ENCODE measurements at places on chromosomes 4 and X.

- DNase-seq = no peak
Measured at GRCh38 chr4:73272816-73273215, 14.2 kb upstream of the ANKRD17 start.

- no peak for DNase-seq
Measured at GRCh38 chrX:109270580-109271484, 211.1 kb downstream of the GUCY2F start.

DNA sequence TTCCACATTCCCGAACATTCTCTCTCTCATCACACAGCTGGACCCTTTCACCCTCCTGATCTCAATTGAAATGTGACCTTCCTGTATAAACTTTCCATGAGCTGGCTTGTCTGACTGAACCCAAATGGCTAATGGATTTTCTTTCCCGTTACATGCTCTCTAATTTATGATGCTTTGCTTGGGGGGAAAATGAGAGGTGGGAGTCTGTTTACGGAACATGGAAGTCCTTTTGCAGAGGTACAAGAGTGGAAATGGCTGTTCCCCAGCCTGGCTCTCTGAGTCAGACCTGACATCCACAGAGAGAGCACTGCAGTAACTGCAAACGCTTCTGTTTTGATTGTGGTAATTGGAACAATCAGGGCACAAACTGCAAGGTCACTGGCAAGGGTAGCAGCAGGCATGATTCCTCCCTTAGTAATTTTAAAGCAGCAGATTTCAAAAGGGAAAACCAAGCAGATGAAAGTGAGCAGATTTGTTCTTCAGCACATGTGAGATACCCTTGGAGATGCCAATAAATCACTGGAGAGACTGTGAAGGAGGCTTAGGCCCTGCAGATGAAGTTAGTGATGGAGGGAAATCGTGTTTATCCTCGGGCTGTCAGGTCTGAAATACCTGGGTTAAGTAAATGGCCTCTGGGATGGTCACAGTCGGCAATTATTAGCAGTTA lies 83.9 kb downstream of the SNCA start:
- DNase-seq = no peak

GRCh38 chr4:15110120-15110571 lies 107.9 kb downstream of the CPEB2 start:
- no peak for DNase-seq

DNA sequence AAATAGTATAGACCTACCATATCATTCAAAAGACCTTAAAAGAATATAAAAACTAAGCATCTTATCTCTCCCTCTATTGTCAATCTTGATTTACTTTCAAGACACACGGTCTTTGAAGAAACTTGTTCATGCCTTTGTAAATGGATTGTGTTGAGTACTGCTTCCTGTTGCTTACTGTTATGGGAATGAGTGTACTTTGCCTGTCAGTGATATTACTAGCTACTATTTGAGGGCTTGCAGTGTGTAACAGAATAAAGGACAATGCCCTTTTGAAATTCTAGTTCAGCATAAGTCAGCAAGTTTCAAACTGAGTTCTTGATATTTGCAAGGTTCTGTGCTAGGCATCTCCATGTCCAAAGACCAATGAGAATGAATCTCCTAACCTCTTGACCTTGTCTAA lies 36.0 kb downstream of the CDKL5 start:
- no peak for DNase-seq

GRCh38 chrX:120672841-120673530 lies 43.1 kb upstream of the C1GALT1C1 start:
- no peak for DNase-seq

GRCh38 chr4:54493862-54494261 lies 163.9 kb upstream of the KIT start:
- DNase-seq = no peak

DNA sequence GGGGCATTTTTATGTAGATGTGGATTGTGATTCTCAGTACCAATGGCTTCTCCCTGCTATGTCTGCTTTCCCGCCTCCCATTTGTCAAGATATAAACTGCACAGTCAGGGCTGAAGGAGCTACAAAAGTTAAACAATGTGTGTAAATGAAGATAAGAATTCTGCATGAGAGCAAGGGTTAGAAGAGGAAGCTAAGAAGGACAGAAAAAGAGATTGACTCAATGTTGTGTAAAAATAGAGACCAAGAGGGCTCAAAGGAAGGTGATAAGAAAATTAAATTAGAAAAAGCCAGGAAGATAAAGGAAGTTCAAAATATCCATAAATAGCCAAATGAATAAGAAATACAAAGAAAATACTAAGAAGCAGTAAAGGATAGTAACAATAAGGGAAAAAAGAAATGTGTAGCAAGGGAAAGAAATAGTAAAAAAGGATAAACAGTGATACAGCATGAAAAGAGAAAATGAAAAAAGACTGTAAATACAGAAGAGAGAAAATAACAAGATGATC lies 82.5 kb downstream of the AMELX start:
- no peak for DNase-seq

GRCh38 chr4:158810487-158811215 lies 41.8 kb downstream of the FNIP2 start:
- DNase-seq = no peak

DNA sequence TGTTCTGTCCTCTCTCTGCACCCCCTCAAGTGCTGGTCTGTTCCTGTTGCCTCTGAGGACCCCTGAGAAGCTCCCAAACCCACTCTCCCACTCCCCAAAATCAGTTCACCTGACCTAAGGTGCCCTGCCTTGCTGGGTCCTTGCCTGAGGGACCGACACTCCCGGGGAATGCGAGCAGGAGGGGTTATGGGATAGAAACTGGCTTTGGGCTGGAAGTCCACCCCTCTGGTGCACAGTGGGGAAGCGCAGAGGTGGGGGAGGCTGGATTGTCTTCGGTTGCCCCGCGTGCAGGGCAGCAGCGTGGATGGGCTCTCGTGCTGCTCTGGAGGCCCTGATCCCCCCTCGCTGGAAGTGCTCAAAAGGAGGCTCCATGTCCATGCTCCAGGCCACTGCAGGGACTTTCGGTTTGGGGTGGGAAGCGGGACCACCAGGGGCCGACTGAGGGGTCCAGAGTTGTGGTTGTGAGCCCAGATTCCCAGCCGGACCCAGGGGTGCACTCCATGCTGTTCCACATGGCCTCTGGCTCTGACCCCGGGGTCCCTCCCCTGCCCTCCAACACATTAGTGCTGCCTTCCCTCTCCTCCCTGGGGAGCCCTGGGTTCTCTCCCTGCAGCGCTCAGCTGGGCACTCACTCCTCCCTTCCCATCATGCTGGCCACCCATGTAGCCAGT lies 7.6 kb downstream of the SORCS2 start:
- no peak for DNase-seq

GRCh38 chr4:98474408-98474844 lies 184.0 kb downstream of the TSPAN5 start:
- DNase-seq = no peak

GRCh38 chr4:176342384-176342783 lies 22.6 kb downstream of the SPCS3 start:
- no peak for DNase-seq

DNA sequence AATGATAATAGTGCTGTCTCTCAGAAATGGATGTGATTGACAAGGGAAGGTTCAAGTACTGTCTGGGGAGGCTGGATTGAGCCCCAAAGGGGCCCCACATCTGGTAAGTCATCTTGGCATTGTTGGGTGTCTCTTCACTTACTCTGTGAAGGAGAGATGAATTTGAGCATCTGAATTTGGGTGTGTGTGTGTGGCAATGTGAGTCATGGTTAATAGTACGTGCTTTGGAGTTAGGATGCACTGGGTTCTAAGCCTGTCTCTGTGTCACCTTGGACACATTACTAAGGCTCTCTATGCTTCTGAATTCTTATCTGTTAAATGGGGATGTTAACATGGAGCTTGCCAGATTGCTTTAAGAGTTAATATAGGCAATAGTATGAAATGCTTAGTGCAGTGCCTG lies 80.4 kb downstream of the FRAS1 start:
- DNase-seq = no peak

GRCh38 chr4:67879486-67879885 lies 4.3 kb downstream of the TMPRSS11D start:
- DNase-seq = no peak

DNA sequence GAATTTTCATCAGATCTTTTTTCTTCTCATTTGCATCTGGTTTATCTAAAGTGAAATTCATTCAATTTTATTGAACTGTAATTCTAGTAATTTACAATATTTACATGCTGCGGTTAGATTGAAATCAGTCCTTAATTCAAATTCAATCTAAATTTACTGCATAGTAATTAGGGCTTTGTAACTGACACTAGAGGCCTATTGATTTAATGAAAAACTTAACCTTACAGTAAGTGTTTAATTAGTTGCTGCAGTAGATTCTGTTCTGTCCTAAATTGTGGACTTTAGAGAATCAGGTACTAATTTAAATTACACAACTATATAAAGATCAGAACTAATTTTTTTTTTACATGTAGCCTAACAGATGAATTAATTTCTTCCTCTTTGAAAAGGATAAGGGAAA lies 758.8 kb upstream of the TENM3 start:
- DNase-seq = no peak

DNA sequence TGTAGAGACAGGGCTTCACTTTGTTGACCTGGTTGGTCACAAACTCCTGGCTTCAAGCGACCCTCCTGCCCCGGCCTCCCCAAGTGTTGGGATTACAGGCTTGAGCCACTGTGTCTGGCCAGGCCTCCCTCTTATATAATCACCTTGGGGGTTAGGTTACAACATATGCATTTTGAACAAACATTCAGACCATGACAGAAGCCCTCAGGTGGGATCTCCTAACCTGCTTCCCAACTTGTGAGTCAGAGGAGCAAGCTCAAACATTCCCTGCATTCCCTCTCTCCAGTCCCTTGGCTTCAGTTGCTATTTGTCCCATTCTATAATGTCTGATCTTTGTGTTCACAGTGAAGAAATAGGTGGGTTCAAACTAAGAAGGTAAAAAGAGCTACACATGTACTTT lies 76.5 kb upstream of the NRK start:
- DNase-seq = no peak

- no peak for DNase-seq
Measured at GRCh38 chr4:127609484-127609883, 23.3 kb upstream of the INTU start.

DNA sequence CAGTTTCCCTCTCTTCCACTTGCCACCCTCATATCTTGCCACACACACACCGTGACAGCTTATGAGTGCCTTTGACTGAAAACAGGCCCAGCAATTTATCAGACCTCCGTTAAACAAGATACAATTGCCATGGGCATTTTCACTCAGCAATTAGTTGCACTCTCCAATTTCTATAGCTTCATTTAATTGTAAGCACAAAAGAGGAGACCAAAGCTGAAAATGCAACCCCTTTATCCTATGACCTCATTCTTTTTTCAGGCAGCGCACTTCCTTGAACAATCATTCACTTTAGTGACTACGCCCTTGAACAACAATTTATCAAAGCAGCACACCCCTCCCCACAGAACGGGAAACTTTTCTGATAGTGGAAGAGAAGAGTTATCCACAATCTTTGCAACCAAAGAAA lies 4.1 kb downstream of the POF1B start:
- DNase-seq = no peak

- DNase-seq = no peak
Measured at GRCh38 chrX:13103188-13103913, 58.9 kb upstream of the FAM9C start.

DNA sequence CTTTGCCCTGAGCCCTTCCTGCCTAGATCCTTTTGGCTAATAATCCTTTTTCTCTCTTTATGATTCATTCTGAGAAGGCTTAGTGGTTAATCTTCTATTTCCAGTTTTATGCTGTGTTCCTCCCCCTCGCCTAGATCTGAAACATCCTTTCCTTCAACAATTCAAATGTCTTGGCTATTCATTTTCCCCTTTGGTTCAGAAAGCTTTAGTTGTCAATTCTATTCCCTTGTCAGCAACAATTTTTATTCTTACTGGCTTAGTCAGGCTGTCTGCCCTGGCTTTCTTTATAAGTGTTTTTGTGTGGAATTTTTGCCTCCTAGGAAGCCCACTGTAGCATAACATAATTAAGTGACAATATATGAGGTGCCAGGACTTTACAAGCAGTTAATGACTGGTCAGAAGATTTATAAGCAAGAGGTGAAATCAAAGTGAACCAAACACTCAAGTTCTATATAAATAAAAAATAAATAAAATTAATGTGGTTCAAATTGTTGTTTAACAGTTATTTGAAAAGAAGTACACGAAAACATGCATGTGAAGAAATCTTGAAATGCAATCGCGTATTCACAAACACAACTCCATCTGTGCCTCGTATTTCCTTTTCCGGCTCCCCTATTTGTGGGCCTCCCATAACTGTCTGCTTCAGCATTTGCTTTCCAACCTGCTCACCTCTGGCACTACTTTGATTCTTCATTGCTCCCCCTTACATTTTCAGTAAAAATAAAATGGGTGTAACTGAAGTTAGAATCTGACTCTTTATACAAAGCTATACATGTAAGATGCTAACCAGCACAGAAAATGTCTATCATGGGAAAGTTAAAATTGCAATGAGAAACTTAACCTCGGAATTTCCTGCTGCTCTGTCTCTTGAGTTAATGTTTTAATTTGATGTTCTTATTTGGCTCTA lies 235.4 kb downstream of the SPRY1 start:
- DNase-seq = no peak

DNA sequence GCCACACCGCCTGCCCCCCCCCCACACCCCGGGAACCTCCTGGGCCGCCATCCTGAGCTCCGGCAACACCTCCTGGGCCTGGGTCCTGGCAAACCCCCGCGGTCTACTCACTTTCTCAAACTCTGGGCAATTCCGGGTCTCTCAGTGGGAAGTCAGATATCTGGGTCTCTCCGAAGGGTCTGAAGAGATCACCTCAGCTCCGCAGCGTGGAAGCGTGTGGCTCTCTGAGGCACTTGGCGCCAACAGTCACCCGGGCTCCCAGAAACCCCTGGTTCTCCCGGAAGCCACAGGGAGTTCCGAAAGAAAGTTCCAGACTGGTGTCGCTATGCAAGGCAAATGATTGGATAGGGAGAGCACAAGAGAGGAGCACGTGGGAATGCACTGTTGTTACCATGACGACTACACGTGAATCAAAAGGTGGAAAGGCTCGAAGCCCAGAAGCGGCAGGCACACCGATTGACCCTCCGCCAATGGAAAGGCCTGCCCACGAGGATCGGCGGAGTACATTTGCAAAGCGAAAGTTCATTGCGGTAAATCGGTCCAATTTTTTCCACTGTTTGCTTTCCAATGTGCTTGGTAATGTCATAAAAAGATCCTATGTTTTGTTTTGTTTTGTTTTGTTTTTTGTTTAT lies at the start of gene PNMA6E:
Gene PNMA6E (minus strand): TSS at position 218 of the 632 bp plus-strand sequence. CDS start 2,501 bp downstream, outside the sequence.
- no peak for DNase-seq

- no peak for DNase-seq
Measured at GRCh38 chr4:106816496-106816895, 219.6 kb downstream of the DKK2 start.

DNA sequence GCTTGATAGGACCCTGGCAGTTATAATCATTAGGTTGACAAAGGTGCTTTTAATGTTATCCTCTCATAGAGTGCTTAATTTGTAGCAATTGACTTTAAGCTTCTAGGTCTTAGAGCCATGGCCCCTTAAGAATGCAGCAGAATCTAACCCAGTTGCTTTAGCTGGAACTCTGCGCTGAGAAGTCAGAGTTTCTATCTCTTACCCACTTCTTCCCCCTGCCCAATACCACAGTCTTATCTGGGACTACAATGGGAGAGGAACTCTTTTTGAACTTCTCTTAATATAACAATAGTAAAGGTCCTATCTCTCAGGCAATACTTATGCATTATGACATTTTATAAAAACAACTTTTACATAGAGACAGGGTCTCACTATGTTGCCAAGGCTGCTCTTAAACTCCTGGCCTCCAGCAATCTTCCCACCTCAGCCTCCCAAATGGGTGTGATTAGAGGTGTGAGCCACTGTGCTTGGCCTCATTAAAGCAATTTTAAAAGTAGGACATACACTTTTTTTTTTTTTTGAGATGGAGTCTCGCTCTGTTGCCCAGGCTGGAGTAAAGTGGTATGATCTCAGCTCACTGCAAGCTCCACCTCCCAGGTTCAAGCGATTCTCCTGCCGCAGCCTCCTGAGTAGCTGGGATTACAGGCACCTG lies 1.8 kb downstream of the TLR10 start:
- DNase-seq = no peak

All from activated CD8-positive, alpha-beta memory T cell treated with anti-CD3 and anti-CD28 coated beads for 1 hour (primary cell).